ENCODE measurements at places on chromosomes 1 and 21.

DNA sequence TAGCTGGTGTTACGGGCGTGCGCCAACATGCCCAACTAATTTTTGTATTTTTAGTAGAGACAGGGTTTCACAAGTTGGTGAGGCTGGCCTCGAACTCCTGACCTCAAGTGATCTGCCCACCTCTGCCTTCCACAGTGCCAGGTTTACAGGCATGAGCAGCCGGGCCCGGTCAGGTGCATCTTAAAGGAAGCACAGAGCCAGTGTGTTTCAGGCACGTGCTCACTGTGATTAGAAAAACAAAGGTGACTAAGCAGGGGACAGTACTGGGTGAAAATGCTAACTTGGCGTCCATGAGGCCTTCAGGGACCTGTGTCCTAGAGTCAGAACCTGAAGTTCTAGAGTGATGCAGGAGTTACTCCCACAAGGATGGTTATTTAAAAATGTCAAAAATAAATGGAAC is 60.0 kb upstream of the GJA8 start:
- DNase-seq: no peak

- no peak for DNase-seq
These were observed 130.5 kb downstream of the TOMM20 start for GRCh38 chr1:234997896-234998741.

DNA sequence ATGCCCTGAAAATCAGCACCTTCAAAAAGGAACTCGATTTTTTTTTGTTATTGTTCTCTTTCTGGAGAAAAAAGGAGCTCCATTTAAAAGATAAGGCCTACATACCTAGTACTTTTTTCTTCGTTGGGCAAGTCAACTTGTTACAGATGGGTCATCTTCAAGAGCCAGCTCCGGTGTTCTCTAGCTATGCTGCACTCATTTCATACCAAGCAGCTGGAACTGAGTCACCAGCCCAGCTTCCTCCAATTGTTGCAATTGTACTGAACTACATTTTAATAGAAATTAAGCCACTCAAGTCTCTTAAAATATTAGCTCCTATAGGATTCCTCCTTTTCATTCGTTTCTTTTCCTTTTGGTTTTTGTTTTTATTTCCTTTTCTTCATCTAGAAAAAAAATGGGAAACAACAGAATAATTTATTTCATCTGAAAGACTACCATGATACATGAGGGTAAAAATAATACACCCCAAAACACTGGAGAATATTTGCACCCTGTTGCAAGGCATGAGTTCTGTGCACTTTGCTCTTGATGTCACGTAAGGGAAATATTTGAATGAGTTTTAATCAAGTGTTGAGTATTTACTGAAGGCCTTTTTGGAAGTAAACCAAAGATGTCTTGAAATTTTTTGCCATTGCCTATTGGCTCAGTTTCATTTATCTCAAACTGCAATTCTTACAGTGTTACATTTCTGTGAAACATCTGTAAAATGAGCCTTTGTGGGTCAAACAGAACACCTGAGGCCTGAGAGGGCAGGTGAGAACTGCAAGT is 60.5 kb downstream of the CLIC4 start:
- DNase-seq: no peak

GRCh38 chr1:234619071-234619480 is 9.1 kb upstream of the IRF2BP2 start:
- no peak for DNase-seq

DNA sequence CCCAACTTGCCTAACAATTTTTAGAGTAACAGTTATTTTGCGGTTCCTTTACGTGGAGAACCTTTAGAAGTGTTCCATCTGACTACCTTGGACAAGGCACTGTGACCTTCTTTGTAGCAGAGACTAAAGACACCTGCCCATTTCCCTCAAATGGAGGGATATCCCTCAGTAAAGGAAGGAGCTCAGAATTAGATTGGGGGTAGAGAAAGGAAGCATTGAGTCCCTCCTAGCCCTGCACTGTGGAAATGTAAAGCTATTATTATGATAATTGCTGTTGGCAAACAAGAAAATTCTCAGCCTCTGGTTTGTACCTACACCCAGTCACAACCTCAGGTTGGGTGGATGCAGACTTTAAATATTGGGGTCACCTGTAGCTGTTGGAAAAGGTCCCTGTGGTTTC is 72.6 kb upstream of the MACF1 start:
- no peak for DNase-seq

GRCh38 chr1:20508411-20508771 is 440 bp upstream of the MUL1 start:
- DNase-seq: no peak

DNA sequence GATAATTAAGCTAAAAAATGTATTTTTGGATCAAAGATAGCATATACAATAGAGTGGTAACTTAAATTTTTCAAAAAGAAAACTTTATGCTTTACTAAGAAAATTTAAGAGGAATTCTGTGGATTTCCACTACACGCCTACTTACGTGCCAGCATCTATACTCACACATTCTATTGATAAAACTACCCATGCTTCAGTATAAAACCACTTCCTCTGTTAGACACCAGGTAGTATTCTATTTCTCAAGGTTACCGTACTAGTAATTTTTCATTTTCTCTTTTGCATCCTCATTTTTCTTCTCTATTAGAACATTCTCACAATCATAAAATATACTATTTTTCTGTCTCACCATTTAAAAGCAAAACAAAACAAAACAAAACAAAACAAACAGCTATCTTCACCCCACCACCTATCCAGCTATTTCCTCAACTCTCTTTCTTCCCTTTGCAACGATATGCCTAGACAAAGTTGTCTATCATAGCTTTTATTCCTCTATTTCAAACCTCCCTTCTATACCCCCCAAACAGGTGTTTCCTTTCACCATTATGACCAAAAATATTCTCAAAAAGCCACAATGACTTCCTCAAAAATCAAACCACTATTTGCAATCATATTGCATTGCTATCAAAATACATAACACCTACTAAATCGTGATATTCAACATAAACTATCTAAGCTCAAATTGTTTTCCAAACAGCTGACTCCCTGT is 1652.0 kb downstream of the MRPL39 start:
- no peak for DNase-seq

- DNase-seq: peak; percentile 65
These were observed 45.4 kb downstream of the S100B start for GRCh38 chr21:46559291-46559983.

GRCh38 chr1:175265091-175265490 is 72.5 kb upstream of the KIAA0040 start:
- no peak for DNase-seq

DNA sequence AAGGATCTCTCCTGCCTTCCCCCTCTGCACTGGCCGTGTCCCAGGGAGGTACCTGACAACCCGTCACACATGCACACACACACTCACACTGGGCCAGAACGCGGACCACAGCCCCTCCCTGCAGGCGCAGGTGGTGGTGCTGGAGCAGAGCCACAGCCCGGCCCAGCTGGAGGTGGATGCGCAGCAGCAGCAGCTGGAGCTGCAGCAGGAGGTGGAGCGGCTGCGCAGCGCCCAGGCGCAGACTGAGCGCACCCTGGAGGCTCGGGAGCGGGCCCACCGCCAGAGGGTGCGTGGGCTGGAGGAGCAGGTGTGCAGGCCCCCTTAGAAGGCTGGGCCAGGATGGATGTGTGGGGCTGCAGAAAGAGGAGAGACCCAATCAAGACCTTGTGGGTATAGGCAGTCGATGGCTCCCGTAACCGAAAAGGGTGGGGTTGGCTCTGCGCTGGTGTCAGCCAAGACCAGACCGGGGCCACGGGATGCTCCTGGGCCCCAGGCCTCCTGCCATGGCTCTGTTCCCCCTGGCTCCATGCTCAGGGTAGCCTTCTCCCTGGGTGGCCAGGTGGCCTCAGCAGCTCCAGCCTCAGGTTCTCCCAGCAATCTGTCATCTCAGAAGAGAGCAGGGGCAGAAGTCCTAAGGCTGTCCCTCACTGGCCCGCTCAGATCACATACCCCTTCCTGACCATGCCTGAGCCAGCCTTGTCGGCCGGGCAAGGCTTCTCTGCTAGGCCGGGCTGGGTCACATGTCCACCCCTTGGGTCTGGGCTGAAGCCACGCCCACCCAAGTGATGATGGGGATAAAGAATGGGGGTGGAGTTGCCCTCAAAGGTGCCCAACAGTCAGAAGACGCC is 8.9 kb downstream of the MFAP2 start:
- DNase-seq: no peak

DNA sequence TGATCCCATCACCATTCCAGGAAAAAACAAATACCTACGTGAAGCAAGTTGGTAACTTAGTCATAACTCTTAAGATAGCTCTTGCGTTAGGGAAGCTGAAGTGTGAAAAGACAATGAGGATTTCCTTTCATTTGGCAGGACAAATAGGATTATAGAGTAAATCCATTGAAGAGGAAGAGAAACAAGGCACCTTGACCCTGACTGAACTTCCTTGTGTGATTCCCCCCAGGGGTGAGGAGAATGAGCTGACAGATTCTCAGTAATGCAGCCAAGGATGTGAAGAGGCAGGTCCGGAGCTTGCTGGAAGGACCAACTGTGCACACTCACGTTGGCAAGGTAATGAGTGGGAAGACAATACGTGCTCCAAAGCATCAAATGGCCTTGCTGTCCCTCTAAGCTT is 55.0 kb upstream of the HMCN1 start:
- DNase-seq: no peak

- DNase-seq: no peak
These were observed 6.5 kb downstream of the CAPN9 start for GRCh38 chr1:230753586-230754251.

DNA sequence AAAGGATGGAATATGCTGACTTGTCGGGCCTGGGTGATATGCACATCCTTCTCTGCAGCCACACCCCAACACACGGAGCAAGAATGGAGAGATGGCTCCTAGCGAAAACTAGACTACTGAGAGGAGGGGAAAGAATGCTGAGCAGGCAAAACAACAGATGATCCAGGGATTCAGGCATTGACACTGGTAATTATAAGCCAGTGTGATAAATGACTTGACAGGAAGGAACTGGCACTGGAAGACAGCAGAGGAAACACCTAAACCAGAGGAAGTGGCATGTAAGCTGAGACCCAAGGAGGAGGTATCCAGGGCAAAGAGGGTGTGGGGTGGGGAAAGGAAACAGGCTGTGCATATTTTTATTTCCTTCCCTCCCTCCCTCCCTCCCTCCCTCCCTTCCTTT is 31.7 kb upstream of the KHDRBS1 start:
- no peak for DNase-seq

DNA sequence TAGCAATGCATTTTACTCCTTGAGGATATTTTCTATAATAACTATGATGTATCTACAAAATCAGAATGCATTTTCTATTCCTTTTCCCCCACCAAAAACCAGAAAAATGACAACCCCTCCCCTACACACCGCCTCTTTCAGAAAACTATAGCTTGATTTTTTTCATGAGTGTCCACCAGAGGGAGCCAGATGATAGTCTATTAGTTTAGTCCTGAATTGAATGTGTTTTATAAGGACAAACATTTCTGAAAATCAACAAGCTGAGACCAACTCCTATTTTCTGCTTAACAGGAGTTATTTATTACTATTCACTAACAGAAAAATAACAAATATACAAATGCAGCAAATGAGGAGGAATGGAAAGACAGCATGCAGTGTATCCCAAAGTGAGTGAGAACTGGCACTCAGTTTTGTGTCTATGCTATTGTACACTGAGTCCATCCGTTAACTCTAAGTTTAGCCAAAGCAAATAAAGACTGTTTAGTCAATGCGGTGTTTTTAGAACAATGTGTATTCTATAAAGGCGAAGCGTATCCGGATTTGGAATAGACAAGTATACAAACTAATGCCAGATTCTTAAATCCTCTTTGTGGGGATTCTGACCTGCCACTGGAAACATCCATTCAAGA is 182.6 kb downstream of the VAV3 start:
- peak; percentile 41 for DNase-seq

DNA sequence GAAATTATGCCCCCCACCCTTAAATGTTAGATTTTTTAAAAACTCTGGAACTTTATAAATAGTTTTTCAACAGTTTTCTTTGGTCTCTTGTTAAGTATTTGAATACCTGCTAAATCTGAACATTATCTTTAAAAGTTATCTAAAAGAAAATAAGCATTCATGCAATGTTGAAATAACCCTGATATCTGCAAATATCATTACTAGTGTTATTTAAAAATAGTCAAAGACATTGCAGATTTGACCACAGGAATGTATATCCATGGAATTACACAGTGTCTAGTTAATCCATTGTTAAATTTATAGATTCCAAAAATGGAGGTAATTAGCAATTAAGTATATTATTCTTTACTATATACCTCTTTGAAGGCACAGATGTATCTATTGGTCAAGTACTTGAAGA is 42.0 kb downstream of the PRRX1 start:
- DNase-seq: no peak

Data from stimulated activated CD4-positive, alpha-beta T cell treated with anti-CD3 and anti-CD28 coated beads, Interleukin-2, amount 100 ng/mL, for 48 hours (primary cell).